Stromal cell of bone marrow (primary cell): ENCODE measurements at places on chromosomes 1 and 21.

- no peak for DNase-seq
Measured at GRCh38 chr1:165152109-165152508, 204.4 kb downstream of the LMX1A start.

- no peak for DNase-seq
Measured at GRCh38 chr1:83800066-83800465, 198.9 kb downstream of the TTLL7 start.

- no peak for DNase-seq
Measured at GRCh38 chr1:199815947-199816346, 211.6 kb upstream of the NR5A2 start.

DNA sequence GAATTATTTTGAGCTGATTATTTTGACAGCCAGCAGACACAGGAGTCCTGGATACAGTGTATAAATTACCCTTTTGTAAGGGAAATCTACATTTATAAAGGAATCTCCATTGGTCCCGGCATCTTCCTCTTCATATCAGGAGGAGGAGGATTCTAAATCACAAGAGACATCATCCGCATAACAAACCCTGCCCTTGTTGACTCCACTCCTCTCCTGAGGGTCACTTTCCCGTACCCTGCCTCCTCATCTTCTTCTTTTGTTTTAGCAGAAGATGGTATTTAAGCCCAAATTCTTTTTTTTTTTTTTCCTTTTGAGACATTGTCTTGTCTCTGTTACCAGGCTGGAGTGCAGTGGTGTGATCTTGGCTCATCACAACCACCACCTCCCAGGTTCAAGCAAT, 14.6 kb upstream of the PKNOX1 start:
- no peak for DNase-seq

DNA sequence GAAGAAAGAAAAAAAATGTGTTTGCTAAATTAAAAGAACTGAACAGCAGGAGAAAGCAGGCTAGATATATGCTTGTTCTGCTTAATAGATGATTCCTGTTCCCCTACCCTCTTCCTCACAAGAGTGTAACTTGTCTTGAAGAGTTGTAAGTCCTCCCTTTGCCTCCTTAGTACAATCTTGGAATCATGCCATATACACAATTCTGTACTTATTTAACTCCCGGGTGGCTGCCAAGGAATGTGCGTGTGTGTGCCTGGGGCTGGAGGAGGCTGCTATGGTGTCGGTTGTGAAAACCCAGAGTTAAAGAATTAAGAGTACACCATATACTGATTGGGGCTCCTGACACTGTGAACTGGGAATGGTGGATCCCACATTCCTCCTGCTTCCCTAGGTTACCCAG, 194.2 kb downstream of the SIPA1L2 start:
- DNase-seq, result no peak
